Breast epithelium (tissue), 4 donors: ENCODE measurements at places on chromosomes 1 and 21.

- DNase-seq = no peak
Measured at GRCh38 chr1:82840192-82840591, 1039.5 kb downstream of the ADGRL2 start.

DNA sequence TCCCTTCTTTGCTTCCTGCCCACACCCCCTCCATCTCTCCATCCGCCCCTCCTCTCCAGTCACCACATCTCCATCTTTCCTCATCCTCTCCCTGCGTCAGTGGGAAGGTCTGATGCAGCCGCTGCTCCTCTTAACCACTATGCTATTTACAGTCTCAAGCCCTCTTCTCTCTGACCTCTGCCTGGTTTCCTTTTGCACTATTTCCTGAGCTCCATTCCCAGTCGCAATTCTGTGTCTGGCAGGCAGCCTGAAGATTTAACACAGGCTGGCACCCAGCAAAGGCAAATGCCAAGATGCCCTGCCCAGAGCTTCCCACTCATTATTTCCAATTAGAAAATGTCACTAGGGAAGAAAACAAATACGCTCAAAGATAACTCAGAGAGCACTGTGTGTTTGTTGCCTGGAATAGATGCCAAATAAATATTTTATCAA, 89.6 kb upstream of the LPGAT1 start:
- no peak for DNase-seq

DNA sequence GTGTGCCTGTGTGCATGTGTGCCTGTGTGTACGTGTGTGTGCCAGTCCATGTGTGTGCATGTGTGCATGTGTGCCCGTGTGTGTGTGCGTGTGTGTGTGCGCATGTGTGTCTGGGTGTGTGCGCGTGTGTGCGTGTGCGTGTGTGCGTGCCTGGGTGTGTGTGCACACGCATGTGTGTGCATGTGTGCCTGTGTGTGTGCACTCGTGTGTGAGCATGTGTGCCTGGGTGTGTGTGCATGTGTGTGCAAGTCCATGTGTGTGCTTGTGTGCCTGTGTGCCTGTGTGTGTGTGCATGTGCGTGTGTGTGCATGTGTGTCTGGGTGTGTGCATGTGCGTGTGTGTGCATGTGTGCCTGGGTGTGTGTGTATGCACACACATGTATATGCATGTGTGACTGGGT, 28.7 kb upstream of the COL6A2 start:
- no peak for DNase-seq

DNA sequence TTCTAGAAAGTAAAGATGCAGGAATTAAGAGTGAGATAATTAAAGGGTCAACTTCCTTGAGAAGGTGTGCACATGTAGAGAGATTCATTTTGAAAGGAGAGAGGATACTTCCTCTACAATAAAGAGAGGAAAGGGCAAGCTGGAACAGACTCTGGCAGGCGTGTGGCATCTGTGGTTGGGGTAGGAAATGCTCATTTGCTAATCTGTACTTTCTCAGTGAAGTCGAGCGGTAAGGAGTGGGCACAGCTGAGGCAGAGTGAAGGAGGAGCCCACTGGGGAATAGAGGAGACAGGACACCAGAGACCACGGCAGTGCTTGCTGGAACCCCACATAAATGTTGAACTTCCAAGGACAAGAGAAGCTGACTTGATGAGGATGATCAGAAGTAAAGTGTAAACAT, 49.1 kb downstream of the PCSK9 start:
- DNase-seq = no peak

DNA sequence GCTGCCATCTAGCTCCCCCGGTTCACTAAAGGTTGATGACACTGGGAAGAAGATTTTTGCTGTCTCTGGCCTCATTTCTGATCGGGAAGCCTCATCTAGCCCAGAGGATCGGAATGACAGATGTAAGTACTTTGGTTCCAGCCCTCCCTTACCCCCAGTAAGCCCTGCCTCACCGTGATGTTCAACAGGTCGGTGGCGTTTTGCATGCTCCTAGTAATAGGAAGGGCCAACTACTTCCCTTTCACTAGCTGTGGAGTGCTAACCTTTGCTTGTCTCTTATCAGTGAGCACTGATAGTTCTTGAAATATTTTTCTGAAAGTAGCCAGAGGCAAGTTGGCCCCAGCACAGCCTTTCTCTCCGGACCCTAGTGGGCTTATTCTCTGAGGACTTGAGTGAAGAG, 7.5 kb downstream of the RNF220 start:
- no peak for DNase-seq

GRCh38 chr1:32031578-32032274, 18.1 kb downstream of the KHDRBS1 start:
- no peak for DNase-seq

GRCh38 chr1:167452483-167452882, 65.8 kb downstream of the CD247 start:
- no peak for DNase-seq

GRCh38 chr1:39003794-39004193, 12.7 kb downstream of the AKIRIN1 start:
- DNase-seq = no peak

- DNase-seq = peak; percentile 89
Measured at GRCh38 chr21:37563641-37564340, 197.2 kb downstream of the DYRK1A start.

GRCh38 chr21:41318218-41318617, 1.6 kb downstream of the FAM3B start:
- no peak for DNase-seq

- no peak for DNase-seq
Measured at GRCh38 chr1:208885650-208886049, 641.5 kb upstream of the PLXNA2 start.

DNA sequence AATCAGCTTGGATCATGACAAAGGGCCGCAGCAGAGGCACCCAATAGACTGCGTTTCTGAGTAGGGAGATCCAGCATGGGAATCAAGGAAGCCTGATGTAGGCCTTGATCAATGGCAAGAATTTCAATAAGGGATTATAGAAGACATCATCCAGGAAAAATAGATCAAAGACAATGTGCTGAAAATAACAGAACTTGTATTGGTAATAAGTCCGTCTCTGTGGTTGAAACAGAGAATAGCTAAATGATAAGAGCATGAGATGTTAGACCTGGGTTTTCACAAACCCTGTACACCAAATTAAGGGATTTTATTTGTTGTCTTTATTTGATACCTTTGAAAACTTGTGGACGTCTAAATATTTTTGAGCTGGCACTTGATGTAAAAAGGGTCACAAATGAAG, 228.0 kb upstream of the SGIP1 start:
- DNase-seq = no peak

- peak; percentile 6 for DNase-seq
Measured at GRCh38 chr1:4306559-4307467, 347.6 kb upstream of the AJAP1 start.

GRCh38 chr1:231272880-231273279, 31.9 kb downstream of the GNPAT start:
- no peak for DNase-seq

DNA sequence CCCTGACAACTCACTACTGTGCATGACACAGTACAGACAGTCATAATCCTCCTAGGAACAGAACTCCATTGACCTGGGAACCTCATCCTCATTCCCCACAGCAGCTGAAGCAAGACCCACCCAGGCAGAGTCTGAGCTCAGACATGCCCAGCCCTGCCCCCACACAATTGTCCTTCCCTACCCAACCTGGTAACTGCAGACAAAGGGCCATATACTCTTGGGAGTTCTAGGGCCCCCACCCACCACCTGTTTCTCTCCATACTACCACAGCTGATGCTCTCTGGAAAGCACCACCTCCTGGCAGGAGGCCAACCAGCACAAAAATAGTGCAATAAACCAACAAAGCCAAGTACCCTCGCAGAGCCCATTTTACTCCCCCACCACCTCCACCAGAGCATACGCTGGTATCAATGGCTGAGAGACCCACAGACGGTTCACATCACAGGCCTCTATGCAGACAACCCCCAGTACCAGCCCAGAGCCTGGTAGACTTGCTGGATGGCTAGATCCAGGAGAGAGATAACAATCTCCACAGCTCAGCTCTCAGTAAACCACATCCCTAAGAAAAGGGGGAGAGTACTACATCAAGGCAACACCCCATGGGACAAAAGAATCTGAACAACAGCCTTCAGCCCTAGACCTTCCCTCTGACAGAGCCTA, 159.7 kb upstream of the CXADR start:
- DNase-seq = no peak

DNA sequence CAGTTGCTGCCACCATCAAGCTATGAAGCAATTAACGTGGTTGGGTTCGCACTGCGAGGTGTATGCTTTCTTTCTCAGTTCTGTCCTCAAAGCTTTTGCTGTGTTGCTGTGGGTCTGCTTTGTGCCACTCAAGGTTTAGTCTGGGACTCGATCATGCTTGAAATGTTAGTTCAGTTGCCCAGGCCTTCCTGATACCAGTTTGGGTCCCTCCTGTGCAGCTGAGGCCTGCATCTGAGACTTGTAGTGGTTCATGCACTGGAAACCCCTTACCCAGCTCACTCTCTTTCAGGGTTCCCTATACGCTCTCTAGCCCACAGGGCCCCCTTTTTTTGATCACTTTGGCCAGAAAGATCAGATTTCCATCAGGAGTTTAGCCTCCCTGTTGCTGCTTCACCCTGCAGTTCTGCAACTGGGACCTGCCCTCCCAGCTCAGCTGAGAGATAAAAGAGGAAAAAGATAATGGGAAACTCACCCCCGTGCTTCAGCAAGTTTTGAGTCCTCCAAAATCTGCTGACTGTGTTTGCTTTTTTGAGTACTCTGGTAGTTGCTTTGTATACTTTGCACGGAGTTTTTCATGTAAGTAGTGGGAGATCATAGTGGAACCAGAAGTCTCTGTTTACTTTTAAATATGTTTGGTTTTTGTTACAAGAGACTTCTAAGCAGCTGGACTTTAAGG, 317.0 kb downstream of the HHAT start:
- DNase-seq = no peak

GRCh38 chr1:27966402-27967105, 6.8 kb downstream of the XKR8 start:
- DNase-seq = peak; percentile 40

DNA sequence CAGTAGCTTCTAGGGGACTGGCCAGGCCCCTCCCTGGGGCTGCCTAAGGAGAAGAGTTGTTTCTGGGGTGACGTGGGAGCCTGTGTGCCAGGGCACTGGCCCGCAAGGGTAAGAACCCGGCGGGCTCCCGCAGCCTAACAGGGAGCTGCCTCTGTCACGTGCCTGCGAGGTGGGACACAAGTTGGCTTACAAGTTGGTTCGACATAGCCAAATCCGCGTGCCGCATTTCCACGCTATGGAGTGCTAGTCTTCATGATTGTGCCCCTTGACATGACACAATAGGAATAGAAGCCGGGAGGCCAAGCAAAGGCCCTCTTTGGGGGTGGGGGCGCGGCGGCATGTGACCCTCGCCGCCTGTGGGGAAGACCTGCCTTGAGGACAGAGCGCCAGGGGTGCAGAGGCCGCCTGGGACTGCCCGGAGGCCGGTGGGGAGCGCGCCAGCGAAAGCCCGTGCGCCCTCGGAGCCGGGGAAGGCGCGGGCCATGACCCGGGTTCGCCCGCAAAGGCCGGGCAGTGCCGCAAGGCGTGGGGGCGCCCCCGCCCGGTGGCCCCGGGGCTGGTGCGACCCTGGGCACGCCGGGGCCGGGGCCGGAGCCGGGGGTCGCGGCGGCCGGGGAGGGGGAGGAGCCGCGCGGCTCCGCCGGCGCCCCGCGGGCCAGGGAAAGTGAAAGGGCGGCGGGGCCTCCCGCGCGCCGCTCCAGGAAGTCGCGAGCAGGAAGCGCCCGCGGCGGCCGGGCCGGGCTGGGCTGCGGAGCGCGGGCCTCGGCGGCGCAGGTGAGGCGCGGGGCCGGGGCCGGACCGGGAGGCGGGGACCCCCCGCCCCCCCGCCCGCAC, at the start of gene SLC37A1:
TSS of gene SLC37A1 (plus strand) at position 702 of the 834 bp plus-strand sequence. CDS start 4,603 bp downstream, outside the sequence.
- no peak for DNase-seq

- DNase-seq = no peak
Measured at GRCh38 chr1:195731385-195731784, 876.9 kb downstream of the KCNT2 start.

DNA sequence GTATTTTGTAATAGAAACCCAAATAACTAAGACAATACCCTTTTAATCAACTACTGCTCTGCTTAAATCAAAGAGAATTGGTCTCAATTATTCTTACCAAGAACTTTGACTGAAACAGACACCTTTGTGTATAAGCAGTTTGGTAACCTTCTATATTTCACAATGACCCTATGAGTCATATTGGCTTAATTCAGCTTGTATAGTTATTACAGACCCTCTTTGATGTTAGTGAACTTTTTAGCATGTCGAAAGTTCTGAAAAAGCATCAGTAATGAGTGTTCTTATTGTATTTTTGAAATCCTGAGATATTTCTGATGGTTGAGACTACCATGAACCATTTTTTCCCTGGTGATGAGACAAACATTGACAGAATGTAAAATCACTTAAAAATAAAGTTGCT, 43.3 kb upstream of the RABGAP1L start:
- DNase-seq = no peak

DNA sequence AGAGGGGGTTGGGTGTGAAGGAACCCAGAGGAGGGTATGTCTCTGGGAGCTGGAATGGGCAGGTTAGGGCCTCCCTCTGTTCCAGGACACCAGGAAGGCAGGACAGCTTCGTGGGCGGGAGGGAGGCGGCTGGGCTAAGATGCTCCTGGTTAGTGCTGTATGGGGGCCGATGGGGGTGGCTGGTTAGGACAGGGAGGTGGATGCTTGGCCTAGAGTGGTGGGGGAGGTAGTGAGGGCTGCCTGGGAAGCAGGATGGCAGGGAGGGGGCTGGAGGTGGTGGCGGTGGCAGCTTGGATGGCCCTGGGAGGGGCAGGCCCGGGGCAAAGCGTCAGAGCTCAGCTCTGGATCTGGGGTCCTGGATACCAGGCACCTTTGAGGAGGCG, 6.2 kb upstream of the MMP23B start:
- DNase-seq = no peak

- no peak for DNase-seq
Measured at GRCh38 chr1:242854466-242854865, 330.0 kb upstream of the PLD5 start.

DNA sequence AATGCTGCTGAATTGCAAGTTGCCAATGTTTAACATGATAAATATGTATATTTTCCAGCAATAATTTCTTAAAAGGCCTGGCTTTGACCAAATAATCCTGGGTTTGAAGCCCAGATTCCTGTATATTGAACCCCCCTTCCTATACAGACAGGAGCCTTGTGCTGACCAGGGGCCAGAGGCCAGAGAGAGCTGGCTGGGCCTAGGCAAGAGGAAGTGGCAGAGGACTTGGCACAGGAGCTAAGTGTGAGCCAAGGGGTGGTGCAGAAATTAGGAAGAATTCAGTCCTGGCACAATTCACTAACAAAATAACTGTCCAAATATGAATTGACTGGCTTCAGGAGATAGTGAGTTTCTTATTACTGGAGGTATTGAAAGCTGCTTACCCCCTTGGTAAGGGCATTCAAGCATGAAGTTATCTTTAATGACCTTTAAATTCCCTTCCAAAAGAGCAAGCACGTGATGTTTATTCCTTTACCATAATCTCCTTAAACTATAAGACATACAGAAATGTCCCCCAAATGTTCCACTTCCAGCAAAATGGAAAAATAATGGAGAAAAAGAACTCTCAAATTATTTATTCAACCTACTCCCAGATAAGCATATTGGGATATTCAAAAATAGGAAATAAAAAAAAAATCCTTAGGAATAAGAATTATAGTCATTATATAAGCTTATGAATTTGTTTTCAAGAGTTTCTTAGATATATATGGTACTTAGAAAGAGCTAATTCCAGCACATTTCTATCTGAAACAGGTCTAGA, 26.6 kb downstream of the NIBAN1 start:
- DNase-seq = no peak

- DNase-seq = no peak
Measured at GRCh38 chr1:101365878-101366277, 129.1 kb downstream of the S1PR1 start.

GRCh38 chr1:85421179-85421578, 43.8 kb downstream of the DDAH1 start:
- no peak for DNase-seq
